HFFc6 (cell line): ENCODE measurements at places on chromosomes 1 and 21. TPM values are rescaled to one million over a fixed set of nuclear protein-coding genes. Genes with fewer than 3 reads are reported as not detected.

The RGS16 gene
- total RNA-seq = 0.37 to 0.59 TPM (median 0.37 TPM) in 3 replicates

The PSEN2 gene
- 13.0 and 16.7 TPM in 2 replicates for total RNA-seq

The COL6A2 gene
- total RNA-seq = 421 to 509 TPM (median 504 TPM) in 3 replicates

The AGTRAP gene
- 34.5 to 41.4 TPM (median 37.6 TPM) in 3 replicates for total RNA-seq

The RIMS3 gene
- total RNA-seq = 0.07 to 0.16 TPM in 2 of 3 replicates, not detected in the other

The CASQ2 gene
- total RNA-seq = not detected in 3 replicates
